ENCODE measurements at places on chromosomes 5 and 9.

GRCh38 chr5:14913096-14913495 lies 41.5 kb upstream of the ANKH start:
- DNase-seq = no peak

- no peak for DNase-seq
Measured at GRCh38 chr5:158611581-158611980, 488.1 kb downstream of the EBF1 start.

- no peak for DNase-seq
Measured at GRCh38 chr5:119943148-119943547, 313.8 kb downstream of the FAM170A start.

DNA sequence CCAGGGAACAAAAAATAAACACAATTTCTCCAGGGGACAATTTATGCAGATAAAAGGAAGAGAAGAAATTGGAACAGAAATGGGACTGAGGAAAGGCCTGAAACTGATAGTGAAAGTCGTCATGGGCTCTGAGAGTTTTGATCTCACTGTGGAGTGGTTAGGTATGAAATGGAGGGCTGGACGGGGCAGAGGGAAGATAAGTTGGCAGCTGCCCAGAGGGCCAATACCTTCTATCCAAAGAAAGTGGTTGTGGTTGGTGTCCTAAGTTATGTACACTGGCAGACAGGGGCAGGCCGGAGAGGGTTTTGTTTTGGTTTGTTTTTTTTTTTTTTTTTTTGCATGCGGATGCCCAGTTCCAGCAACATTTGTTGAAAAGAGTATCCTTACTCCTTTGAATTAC lies 46.1 kb downstream of the ZNF618 start:
- DNase-seq = no peak

DNA sequence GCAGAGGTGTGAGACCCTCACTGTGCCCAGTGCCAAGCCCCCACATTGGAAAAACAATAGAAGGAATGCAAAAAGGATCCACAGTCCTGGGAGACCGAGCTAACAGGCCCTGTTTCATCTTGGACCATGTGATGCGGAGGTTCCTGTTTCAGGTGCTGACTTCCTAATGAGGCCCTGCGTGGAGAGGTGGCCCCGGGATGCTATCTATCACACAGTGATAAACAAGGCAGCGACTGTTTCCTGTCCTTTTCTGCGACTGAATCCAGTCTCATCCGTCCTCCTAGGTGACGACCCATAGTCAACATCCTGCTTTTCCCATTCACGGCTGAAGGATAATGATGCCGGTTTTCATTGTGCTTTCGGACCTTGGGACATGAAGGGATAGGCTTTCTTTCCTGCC lies 56.4 kb upstream of the BOD1 start:
- DNase-seq = no peak

DNA sequence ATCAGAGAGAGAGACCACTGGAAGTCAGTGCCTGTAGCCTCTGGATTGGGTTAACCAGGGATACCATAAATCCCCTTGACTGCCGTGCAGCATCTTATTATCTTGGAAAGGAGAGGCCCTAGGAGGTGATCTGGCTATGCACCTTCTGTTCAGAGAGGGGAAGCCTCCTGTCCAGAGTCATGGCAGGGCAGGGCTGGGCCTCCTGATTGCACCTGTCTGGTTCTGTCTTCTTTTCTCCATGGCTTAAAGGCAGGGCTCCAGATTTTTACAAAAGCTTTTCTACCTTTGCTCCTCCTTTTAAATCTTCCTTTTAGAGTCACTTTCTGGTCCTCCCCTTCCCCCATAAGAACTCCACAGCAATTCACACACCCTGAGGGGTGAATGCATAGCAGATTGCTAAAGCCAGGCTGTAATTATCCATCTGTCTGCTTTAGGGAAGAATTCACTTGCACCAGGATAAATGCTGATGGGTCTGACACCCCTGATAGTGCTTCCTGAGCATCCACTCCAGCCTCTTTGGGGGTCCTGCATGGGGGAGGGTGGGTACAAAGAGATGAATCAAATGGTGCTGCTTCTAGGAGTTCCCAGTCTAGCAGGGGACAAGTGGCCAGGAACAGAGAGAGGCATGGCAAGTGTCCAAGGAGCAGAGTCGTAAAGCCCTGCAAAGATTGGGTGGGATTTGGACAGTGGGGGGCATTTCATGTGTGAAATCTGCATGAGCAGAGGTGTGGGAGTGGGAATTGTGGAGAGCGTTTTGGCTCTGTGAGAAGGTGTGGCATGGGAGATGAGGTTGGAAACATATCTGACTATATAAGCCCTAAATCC lies 141.3 kb upstream of the ALDH1B1 start:
- DNase-seq = no peak

DNA sequence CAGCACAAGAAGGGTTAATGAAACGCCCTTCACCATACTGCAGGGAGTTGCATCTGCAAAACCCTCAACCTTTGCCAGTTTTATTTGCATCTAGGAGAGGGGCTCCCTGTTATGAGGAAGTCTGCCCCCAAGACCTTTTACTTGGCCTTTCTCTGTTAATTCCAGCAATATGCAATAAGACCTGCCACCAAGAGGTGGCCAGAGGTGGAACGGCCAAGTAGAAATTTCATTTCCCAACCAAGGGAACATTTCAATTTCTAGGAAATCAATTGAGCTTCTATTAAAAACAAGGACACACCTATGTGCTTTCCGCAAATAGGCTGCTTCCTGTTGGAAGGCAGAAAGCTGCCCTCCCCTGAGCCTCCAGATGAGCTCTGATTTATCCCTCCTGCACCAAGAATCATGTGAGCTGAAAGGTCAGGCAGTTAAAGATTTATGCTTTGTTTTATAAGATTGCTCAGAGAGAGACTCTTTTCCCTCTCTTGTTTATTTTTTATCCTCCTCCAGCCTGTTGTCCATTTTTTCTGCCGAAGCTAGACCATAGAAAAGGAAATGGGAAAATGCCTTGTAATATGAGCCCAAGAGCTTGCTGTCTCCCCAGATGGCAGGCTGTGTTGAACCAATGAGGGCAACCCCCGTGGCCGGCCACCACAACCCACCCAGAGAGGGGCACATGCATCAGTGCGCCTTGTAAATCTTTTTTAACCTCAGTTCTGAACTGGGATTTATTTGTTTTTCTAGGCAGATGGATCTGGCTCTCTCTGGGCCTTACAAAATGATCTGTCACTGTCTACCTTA lies 572.8 kb downstream of the TLE1 start:
- peak; percentile 87 for DNase-seq

DNA sequence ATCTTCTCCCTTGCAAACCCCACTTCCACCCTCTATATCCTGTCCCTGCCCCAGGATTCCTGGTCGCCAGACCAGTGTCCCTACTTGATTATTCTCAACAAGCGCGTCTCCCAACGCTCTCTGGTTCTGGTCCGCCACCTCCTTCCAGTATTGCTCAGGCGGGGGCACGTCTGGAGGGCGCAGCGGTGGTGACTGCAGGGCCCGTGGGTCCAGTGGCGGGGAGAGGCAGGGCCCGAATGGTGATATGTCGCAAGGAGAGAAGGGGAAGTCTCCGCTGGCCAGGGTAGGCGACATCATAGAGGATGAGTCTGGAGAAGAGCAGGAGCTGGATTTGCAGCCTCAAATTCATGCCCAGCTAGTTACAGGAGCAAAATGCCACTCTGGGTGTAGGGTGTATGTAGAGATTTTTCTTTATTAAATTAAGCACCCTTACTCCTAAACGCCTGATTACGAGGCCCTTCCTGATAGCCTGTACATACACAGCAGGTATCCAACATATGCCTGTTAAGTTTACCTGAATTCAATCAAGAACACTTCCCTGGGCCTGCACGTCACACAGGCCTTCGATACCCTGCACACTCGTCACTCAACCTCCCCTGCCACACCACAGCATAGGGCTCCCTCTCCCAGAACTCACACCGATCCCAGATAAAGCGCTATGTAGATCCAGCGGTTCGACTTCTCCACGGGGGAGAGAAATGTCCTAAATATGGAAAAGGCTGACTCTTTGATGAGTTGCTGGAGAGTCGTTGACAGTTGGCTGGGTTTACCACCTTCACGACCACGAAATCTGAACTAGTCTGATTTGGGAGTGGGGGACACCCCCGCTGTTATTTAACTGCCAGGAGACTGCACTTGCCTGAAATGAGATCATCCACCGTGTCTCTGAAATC lies 4.8 kb downstream of the MCIDAS start:
- no peak for DNase-seq

Data from renal pelvis (tissue), 12 donors.